ENCODE measurements at places on chromosomes 13 and 19.

DNA sequence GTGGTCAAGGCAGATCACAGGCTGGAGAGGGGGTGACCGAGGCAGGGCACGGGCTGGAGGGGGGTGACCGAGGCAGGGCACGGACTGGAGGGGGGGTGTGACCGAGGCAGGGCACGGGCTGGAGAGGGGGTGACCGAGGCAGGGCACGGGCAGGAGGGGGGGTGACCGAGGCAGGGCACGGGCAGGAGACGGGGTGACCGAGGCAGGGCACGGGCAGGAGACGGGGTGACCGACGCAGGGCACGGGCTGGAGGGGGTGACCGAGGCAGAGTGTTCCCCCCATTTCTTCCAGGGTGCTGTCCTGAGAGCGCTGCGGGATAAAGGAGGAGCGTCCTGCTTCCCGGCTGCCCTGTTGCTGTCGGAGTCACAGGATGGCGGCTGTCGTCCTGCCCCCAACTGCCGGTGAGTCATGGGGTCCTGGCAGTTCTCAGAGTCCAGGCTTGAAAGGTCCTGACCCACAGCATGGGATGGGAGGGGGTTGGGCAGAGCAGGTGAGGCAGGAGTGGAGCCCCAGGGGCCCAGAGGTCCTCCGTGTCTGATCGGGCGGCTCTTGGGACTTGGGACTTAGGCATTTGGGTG, 5.3 kb downstream of the ZNF557 start:
- DNase-seq, result no peak

GRCh38 chr13:59340151-59340550, 823.6 kb downstream of the DIAPH3 start:
- no peak for DNase-seq

DNA sequence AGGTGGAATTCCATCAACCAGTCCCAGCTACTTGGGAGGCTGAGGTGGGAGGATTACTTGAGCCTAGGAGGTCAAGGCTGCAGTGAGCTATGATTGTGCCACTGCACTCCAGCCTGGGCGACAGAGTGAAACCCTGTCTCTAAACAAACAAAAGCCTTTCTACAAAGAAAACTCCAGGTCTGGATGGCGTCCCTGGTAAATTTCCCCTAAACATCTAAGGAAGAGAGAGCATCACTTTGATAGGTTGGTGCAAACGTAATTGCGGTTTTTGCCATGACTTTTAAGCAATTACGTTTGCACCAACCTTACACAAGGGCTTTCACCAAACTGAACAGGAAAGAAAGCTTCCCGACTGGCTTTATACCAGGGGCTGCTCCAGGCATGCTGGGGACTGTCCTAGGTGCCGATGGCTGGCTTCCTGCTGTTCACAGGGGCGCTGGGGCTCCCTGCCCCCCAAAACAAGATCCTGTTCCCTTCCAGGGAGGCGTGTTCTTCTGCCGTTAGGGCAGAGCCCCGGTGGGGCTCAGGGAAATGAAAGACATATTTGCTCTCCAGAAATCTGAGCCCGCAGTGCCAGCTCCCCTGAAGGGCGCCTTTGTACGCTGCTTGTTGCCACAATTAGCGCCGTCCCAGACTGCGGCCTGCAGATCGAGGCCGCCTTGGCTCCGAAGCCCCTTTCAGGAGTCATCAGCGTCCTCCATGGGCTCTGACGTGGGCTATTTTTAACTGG, 38.7 kb upstream of the KLF2 start:
- DNase-seq, result no peak

DNA sequence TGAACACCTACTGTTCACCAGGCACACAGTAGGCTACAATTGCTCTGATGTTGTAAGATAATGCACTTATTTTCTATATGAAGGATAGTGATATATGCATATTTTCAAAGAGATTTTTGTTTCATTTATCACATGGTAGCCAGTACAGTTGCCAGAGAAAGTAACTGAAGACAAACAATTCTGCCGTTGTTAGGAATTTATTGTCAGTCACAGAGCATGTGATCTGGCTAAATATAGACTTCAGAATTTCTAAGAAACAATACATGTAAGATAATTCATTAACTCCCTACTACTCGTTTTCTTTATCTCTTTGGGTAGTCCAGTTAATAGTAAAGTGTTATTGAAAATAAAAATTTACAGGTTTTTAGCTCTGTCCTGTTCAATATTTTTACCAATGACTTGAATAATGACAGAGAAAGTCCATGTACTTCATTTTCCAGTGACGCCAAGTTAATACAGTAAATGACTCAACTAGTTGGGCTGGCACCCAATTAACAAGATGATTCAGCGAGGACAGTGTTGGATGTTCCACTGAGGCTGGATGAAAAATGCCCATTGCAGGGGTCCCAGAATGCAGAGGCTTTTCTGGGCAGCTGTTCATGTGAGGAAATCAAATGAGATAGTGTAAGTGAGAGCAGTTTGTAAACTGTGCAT, 35.6 kb downstream of the GJA3 start:
- DNase-seq, result no peak
